ENCODE measurements at places on chromosomes 7 and 10. TPM values are rescaled to one million over a fixed set of nuclear protein-coding genes. Genes with fewer than 3 reads are reported as not detected.
A peak's percentile ranks its signal among the peaks of the same experiment; 100 is the strongest.

The RARRES2 gene
- total RNA-seq: 139 TPM

The SLC29A3 gene
- 2.2 TPM for total RNA-seq

The ELAPOR2 gene
- 1.7 TPM for total RNA-seq

The FAM241B gene
- total RNA-seq: not detected

The CCDC201 gene
- total RNA-seq: not detected

The KCNH2 gene
- total RNA-seq: 0.64 TPM

DNA sequence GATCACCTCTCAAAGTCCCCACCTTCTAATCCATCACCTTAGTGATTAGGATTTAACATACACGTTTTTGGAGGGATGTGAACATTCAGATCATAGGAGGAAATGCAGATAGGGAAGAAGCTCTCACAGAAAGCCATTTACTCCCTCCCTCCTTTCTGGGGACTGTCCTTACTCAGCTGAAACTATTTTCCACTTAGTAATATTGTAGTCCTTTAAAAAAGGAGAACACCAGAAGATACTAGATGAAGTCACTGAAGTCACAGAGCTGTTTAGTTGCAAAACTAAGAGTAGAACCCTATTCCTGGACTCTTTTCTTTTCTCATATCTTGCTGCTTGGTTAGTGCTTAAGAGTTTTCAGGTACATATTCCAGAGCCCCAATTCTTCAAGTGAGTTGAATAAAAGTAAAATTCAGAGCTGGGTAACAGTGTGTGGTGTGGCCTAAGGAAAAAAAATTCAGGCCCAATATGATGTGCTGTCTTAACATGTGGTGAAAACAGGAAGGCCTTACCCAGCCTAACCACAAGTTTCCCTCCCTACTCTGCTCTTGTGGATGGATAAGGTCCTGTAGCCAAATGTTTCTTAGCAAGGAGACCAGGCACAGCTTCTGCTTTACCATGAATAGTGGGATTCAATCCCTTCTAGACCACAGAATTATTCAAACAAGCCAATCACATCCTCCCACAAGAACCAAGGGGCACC, 135.7 kb downstream of the INHBA start:
- no peak for DNase-seq

DNA sequence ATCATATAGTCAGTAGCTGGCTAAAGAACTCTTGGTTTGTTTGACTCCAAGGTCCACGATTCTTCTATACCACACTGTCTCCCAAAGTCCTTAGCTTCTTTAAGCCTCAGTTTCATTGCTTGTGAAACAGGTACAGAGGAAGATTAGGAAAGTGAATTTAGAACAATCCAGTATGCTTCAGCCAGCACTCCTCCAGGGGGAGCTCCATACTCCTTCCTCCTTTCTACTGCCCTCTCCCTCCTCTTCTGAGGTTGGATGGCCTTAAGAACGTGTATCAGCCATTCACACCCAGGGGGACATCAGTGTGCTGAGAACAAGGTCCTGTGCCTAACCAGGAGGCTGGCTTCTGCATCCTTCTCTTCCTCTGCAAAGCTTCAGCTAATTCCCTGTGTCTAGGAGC, 54.8 kb upstream of the CALD1 start:
- DNase-seq: peak; percentile 75

GRCh38 chr10:43355749-43356371, 15.6 kb upstream of the FXYD4 start:
- DNase-seq: peak; percentile 34

DNA sequence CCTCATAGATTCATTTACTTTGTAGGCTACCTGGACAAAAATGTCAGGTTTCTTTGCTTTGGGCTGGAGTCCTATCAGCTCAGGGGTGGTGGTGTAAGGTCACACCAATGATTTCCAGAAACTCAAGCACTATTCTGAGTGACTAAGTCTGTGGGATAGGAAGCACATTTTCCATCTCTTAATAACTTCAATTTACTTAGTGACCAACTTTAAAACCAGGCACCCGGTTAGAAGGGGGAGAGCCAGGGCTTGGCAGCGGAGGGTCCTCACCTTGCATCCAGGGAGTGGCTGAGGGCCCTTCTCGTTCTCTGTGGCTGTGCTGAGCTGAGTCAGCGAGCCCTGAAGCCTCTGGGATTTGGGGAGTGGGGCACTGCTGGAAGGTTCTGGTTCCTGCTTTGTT, 6.7 kb downstream of the CHST3 start:
- no peak for DNase-seq

DNA sequence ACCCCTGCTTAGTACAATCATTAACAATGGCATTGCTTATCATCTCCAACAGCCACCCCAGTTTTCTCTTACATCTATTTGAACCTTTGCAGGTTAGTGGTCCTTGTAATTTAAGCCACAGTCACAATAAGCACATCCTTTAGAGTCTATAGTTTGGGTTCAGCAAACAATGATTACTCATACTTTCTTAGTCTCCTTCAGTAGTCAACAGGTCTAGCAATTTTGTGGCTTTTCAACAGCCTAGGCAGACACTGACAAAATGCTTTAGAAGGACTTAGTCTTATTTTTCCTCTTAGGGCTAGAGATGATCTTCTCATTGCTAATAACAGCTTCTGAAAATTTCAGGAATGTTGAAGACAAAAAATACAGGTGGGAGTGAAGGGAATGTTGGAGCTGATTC, 32.3 kb upstream of the FAM204A start:
- no peak for DNase-seq

GRCh38 chr7:80651471-80651870, 13.0 kb downstream of the CD36 start:
- DNase-seq: no peak

- DNase-seq: peak; percentile 55
Observed at GRCh38 chr10:60170250-60170649, 219.4 kb downstream of the ANK3 start.

DNA sequence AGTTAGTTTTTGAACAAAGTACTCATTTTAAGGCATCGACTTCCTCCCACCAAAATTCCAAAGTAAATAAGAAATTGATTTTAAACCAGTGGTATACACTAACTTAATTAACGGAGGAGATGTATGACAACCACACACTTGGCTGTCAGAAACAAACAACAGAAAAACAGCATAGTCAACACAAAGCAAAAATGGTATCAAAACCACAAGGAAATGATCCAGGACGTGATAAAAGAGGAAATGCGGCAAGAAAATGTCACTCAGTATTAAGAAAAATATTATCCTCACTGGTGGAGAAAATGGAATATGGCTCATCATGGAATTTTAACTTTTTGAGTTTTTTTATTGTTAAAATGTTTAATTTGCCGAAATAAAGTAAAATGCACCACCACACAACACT, 17.5 kb downstream of the KIAA1549 start:
- DNase-seq: no peak

DNA sequence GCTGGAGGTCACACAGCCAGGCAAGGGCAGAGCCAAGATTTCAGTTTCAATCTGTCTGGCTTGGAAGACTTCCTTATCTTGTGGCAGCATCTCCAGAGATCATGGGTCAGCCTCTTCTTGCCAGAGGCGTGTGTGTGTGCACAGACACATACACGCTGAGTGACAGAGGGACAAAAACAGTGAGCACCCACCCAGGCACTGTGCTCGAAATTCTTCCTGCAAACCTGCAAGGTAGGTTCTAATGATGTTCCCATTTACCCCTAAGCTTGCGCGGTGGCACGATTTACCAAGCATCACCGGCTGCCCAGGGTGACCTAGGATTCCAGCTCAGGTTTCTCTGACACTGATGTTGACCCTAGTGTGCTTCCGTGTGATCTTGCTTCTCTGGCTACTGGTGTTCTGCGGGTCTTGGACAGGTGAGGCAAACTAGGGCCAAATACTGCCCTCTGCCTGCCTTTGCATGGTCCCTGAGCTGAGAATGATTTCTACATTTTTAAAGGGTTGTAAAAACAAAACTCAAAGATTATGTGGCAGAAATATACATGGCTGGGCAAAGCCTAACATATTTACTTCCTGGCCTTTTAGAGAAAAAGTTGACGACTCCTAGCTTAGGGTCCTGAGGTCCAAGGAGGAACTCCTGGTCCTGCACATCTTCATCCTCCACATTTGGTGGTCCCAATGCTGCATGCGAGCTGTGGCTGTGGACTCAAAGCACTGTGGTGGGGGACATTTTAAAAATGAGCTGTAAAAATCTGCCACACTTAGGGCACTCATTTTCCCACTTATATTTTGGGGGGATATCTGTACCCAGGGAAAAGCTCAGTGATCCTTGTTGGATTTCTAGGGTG, 268.5 kb downstream of the RPS24 start:
- no peak for DNase-seq

DNA sequence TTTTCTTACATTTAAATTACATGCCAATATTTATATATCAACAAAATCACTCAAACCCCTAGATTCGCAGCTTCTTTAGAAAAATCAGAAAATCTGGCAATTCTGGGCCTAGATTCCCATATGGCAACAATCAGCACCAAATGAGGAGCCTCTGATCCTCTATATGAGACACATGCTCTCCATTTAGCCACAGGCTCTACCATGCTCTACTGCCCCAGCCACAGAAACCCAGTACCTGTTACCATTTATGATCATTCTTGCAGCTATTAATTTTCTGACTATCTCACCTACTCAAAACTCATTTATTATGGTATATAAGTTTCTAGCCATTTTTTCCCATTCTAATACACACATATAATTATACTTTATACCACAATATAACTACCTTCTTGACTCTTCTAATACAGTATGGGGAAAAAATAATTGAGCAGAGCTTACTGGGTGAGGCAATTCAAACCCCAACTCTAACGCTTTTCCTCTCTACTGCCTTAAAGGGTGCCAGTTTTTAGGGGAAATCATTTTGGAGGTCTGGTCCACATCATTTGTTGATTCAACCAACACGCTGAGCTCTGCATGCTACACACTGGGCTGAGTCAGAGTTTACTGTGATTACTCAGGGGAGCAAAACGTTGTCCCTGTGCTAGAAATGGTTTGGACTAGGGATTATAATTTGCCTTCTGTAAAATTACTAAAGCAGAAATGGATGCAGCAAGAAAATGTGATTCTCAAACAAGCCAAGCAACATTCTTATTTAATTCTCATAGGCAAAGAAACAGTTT, 11.6 kb downstream of the PDLIM1 start:
- DNase-seq: peak; percentile 72

DNA sequence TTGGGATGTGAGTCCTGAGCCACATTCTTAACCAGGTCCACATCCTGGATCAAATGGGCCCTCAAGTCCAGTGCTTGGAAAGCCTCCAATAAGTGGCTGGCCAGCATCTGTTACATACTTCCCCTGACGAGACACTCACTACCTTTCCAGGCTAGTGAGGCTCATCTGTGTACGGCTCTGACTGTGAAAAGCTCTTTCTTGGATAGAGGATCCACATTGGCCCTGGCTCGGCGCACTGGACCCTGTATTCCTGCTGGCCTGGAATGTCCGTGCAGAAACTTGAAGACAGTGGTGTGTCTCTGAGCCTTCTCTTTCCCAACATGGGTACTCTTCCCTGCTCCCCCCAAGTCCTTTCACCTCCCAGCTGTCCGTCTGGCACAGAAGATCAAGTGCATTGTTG, 35.5 kb downstream of the MYL10 start:
- DNase-seq: no peak

DNA sequence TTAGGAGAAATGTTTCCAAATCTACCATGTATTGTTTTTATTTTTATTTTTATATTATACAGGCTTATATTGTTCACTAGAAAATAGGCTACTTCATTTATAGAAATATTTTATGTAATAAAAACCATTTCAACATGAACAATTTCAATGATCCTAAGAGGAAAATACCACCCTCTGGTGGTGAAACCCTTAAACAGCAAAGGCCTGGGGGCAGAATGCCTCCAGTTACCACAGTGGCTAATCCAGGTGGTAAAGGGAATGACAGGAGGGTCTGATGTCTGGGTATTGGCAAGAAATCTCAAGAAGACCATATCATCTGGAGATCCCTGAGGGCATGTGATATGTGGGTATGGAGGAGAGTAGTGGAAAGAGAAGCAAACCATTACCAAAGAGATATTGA, 19.3 kb downstream of the MACC1 start:
- DNase-seq: no peak

- DNase-seq: peak; percentile 56
Observed at GRCh38 chr10:7354330-7355047, 56.3 kb downstream of the SFMBT2 start.

GRCh38 chr7:2120251-2120660, 112.5 kb downstream of the MAD1L1 start:
- DNase-seq: no peak

- DNase-seq: no peak
Observed at GRCh38 chr7:157517782-157518513, 181.1 kb downstream of the DNAJB6 start.

- no peak for DNase-seq
Observed at GRCh38 chr10:173741-174140, 38.5 kb downstream of the ZMYND11 start.

DNA sequence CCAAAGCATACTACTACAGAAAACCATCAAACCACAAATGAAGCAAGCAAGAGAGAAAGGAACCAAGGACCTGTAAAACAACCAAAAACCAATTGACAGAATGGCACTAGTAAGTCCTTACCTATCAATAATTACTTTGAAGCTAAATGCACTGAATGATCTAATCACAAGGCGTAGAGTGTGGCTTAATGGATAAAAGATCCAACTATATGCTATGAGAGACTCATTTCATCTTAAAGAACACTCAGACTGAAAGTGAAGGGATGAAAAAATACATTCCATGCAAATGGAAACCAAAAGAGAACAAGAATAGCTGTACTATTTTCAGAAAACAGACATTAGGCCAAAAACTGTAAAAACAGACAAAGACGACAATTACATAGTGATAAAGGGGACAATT, 70.7 kb downstream of the CRPPA start:
- no peak for DNase-seq

DNA sequence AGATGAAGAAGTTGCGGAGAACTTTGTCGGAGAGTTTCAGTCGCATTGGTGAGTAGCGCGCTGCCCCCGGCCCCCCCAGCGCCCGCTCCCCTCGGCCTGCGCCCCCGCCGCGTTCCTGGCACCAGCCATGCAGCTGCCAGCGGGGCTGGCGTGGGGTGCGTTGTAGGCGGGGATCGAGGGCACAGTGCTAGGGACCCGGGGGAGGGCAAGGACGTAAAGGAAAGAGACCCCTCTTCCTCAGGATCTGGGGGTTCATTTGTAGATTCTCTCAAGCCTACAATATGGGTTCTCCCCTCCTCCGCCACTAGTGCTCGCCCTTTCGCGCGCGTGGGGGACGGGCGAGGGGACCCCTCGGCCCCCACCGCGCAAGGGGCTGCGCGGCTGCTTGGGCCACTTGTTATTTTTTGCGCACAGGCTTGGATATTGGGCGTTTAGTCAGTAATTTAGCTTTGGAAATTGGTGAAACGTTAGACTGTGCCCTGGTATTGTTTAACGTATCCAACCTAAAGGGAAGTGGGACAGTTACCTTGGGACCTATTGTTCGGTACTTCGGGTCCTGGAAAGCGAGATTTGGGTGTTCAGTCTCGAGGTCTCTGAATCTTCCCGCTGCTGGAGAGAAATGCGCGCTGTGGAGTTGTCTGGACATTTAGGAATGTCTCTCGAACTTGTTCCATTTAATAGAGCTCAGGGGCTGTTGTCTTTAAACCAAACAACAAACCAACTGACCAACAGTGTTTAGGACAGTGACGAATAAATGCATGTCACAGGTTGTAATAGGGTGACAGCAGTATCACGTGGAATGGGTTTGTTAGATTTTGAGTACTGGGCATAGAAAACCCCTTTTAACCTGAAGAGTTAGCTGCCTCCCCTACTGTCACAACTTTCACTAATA, 796 bp downstream of the CDK14 start:
- peak; percentile 55 for DNase-seq
